ENCODE measurements at places on chromosomes 1 and 21. TPM values are rescaled to one million over a fixed set of nuclear protein-coding genes. Genes with fewer than 3 reads are reported as not detected.

Gene GBP7
- total RNA-seq: not detected

Gene KMO
- total RNA-seq: 0.53 TPM

Gene TACSTD2
- total RNA-seq: not detected

Gene TMCO4
- 5.9 TPM for total RNA-seq

Gene PNRC2
- 36.2 TPM for total RNA-seq

Gene RUSC1
- 42.2 TPM for total RNA-seq

Gene RAB7B
- total RNA-seq: 1.1 TPM

Gene CYP4X1
- not detected for total RNA-seq

Gene TSTD1
- total RNA-seq: 0.44 TPM

Gene ID3
- 302 TPM for total RNA-seq

Gene MYBPH
- total RNA-seq: not detected

Gene OR10Z1
- total RNA-seq: not detected

Measured in A549 treated with Hydrocortisone at 1 μM for 4 hours (cell line).